Epithelial cell of proximal tubule (primary cell): ENCODE measurements at places on chromosomes 1 and 21. TPM values are rescaled to one million over a fixed set of nuclear protein-coding genes. Genes with fewer than 3 reads are reported as not detected.

DNA sequence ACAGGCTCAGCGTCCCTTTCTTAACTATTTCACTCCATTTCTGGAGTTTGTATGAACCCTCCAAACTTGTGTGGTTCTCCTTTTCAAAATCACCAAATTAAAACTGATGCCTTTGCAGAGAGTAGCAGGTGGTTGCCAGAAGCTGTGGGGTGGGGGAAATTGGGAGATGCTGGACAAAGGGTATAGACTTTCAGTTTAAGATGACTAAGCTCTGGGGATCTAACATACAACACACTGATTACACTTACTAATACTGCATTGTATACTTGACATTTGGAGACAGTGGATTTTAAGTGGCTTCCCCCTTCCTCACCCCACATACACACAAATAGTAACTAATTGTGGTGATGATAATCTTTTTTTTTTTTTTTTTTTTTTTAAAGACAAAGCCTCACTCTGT lies 11.1 kb upstream of the SCYL3 start:
- DNase-seq = no peak

The CCDC30 gene
- total RNA-seq = 0.06 and 0.07 TPM in 2 replicates

GRCh38 chr1:209688746-209689234 lies 13.6 kb downstream of the G0S2 start:
- no peak for DNase-seq

The ECM1 gene
- 5.7 and 13.1 TPM in 2 replicates for total RNA-seq

The ABCG1 gene
- total RNA-seq = not detected in 2 replicates

The DIO1 gene
- not detected in 2 replicates for total RNA-seq

The FCRL4 gene
- not detected in 2 replicates for total RNA-seq

DNA sequence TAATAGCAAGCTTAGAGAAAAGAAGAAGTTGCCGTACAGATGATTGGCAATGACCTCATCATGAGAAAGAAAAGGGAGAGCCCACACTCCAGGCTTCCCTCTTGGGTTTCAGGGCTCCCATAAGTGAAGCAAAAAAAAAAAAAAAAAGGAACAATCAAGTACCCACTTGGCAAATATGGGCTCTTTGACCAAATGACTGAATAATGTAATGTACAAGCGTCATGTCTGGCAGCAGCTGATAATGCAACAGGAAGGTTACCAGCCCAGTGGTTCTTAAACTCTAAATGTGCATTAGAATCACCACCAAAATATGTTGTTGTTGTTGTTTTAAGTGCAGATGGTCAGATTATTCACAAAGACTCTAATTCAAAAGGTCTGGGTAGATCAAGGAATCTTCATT lies 13.5 kb downstream of the TNFSF4 start:
- DNase-seq = no peak

GRCh38 chr1:178037510-178038253 lies 56.2 kb upstream of the RASAL2 start:
- DNase-seq = no peak

DNA sequence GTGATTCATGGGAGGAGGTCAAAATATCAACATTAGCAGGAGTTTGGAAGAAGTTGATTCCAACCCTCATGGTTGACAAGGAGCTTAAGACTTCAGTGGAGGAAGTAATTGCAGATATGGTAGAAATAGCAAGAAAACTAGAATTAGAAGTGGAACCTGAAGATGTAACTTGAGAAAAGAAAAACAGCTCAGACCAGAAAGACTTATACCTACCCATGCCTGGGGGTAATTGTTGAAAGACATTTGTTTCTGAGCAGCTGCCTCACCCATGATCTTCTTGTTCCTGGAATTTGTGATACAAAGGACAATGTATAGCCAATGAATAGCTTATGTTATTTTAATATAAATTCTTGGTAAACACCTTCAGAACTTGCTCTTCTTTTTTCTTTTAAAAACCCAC lies 128.6 kb downstream of the LRIG2 start:
- DNase-seq = no peak

- DNase-seq = no peak
Measured at GRCh38 chr1:236282425-236282716, 613 bp upstream of the ERO1B start.

The LCE2A gene
- total RNA-seq = not detected in 2 replicates

The CLCA1 gene
- total RNA-seq = not detected in 2 replicates

DNA sequence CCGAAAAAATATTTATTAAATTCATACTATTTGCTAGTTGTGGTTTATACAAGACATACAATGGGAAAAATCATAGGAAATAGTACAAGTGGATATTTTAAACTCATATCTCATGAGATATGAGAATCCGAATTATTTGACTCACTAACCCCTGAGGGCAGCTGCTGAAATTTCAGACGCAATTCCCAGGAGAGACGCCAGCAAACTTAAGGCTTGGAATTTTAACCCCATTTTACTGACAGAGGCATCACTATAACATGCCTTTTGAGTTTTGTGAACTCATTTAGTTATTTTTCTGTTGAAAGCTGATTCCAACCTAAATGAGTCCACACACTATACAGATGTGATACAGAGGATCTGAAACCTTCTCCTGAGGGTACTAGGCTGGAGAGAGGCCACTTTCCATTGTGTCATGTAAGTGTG lies 5.9 kb upstream of the MROH9 start:
- no peak for DNase-seq
